Stimulated activated CD4-positive, alpha-beta T cell treated with anti-CD3 and anti-CD28 coated beads, Interleukin-1b, Interleukin-23, amount 100 ng/mL, for 1 hour (primary cell): ENCODE measurements at places on chromosomes 5 and 9.

- no peak for DNase-seq
Observed at GRCh38 chr5:68046445-68046844, 169.1 kb upstream of the PIK3R1 start.

DNA sequence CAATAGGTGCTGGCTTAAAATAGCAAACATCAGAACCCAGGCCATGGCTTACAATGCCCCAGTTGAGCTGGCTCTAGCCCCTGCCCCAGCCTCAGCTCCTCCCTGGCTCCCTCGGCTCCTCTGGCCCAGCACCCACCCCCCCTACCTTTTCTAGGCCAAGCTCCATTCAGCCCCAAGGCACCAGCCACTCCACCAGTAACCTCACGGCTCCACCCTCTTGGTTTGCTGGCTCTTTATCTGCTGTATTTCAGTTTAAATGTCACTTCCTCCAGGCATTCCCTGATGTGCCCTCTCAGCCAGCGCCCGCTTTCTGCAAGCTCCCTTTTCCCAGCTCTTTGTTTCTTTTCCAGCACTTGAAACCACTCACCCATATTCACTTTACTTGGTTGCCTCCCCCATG, 10.6 kb downstream of the C1QTNF2 start:
- DNase-seq: no peak

GRCh38 chr9:108722396-108722795, 133.4 kb downstream of the ACTL7B start:
- no peak for DNase-seq

- DNase-seq: no peak
Observed at GRCh38 chr9:98288881-98289280, 33.4 kb upstream of the TBC1D2 start.

- no peak for DNase-seq
Observed at GRCh38 chr5:150013931-150014330, 13.4 kb downstream of the HMGXB3 start.

DNA sequence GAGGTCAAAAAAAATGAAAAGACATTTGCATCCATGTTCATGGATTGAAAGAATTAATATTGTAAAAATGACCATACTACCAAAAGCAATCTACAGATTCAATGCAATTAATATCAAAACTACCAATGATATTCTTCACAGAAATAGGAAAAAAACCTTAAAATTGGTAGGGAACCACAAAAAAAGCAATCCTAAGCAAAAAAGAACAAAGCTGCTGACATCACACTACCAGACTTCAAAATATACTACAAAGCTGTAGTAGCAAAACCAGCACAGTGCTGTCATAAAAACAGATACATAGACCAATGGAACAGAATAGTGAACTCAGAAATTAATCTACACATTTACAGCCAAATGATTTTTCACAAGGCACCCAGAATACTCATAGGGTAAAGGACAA, 34.3 kb downstream of the RGMB start:
- no peak for DNase-seq

- DNase-seq: no peak
Observed at GRCh38 chr9:101362450-101362849, 22.4 kb downstream of the BAAT start.

GRCh38 chr5:68565427-68565826, 349.9 kb downstream of the PIK3R1 start:
- no peak for DNase-seq

GRCh38 chr5:37971483-37972024, 131.7 kb upstream of the GDNF start:
- no peak for DNase-seq

DNA sequence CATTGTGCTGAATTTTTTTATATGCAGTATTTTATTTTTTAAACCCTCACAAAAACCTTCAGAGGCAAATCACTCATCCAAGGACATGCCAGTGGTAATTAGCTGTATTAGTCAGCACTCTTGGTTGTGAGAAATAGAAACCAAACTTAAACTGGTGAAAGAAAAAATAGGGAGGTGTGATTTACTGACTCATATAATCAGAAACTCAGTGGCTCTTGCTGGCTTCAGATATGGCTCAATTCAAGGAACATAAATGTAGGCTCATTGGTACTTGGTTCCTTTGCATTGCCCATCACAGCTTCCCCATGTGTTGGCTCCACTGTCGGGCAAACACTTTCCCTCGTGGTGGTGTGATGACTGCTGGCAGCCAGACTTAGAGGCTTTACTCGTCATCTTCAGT, 497.2 kb downstream of the MAT2B start:
- DNase-seq: no peak

GRCh38 chr5:76715736-76716455, at the start of gene F2R:
TSS of gene F2R (plus strand) at chr5:76716126. CDS start at chr5:76716308, 182 bp downstream.
- DNase-seq: no peak

DNA sequence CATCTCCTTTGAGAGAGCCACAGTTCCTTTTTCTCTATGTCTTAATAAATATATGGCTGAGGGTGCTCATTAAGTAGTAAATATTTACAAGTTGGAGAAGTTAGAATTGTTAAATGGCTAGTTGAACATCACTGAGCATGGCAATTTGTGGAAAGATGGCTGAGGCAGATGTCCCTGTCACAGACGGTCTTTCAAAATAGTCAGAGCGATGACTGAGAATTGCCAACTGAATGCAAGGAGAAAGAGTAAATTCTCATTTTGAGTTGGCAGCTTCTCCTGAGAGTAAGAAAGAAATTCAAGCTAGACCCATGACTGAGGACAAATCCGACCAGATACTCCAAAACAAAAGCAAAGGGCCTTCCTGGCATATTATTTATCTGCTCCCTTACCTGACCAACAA, 617.9 kb downstream of the KCTD16 start:
- no peak for DNase-seq

DNA sequence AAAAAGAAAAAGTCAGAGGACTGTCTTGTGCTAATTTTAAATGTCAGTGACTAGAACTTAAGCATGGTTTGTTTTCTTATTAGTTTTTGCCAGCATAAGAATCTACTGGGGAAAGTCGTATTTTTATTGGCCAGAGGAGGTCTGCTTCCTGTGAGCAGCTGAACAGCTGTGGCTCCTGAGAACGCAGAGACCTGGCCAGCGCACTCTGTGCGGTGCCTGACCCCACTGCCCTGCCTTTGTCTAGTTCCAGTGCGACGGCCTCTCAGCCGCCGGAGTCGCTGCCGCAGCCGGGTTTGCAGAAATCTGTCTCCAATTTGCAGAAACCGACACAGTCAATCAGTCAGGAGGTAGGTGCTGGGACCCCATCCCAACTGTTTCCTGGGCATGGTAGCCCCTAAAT, 42.5 kb downstream of the PRRC2B start:
- DNase-seq: no peak

DNA sequence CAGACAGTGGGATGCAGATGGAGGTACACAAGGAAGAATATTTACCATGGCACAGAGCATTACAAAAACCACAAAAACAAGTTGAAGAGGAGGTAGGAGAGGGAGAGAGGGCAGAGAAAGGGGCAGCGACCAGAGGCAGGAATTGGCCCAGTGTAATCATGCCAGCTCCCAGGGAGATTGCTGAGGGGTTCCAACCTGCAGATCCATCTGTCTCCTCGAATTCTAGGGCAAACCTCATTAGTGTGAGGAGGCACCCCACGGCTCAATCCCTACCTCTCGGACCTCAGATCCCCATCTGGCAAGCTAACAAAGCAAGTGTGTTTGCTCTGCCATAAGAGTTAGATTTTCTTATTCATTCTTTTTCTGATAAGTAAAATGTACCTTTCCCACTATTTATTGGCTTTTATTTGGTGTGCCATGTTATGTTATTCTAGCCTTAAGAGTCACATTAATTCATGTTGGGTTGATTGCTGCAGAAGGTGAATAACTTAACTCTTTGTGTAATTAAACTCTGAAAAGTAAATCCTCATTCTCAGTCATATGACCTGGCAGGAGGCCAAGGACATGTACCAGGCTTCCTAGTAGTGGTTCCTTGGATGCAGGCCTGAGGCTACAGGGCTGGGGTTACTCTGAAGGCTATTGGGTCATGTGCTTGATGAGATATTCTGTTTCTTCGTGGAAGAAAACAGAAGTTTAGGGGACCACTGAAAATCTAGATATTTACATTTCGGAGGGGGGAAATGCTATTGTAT, 315.2 kb upstream of the ATP10B start:
- DNase-seq: no peak

DNA sequence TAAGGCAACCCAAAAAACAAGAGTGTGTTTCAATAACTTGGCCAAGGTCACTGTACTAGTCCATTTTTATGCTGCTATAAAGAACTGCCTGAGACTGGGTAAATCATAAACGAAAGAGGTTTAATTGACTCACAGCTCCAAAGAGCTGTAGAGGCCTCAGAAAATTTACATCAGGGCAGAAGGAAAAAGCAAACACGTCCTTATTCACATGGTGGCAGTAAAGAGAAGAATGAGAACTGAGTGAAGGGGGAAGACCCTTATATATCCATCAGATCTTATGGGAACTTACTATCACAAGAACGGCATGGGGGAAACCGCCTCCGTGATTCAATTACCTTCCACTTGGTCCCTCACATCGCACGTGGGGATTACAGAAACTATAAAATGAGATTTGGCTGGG, 64.3 kb upstream of the CAMK4 start:
- no peak for DNase-seq

- DNase-seq: no peak
Observed at GRCh38 chr5:153515301-153515700, 24.8 kb downstream of the GRIA1 start.

- no peak for DNase-seq
Observed at GRCh38 chr9:4774209-4774608, 18.5 kb upstream of the RCL1 start.

GRCh38 chr9:128771094-128771721, 519 bp downstream of the ZER1 start:
- no peak for DNase-seq

GRCh38 chr5:131104169-131104808, 60.8 kb downstream of the HINT1 start:
- DNase-seq: no peak

GRCh38 chr5:175550055-175550805, 71.9 kb downstream of the SFXN1 start:
- DNase-seq: no peak

DNA sequence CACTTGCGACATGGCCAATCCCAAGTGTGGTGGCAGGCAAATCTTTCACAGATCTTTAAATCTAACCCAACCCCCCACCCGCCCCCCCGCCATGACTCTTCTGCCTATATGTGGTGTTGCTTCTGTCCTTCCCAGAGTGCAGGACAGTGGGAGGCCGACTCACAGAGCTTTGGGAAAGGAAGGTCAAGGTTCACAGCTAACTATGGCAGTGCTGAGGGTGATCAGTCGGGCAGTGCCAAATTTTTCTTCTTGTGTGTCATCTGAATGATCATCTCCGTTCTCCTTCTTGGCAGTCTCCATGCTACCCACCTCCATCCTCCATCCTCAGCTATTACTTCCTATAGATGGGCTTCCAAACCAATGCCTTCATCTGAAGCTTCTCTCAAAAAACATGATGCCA, 129.0 kb upstream of the NFIB start:
- DNase-seq: no peak

DNA sequence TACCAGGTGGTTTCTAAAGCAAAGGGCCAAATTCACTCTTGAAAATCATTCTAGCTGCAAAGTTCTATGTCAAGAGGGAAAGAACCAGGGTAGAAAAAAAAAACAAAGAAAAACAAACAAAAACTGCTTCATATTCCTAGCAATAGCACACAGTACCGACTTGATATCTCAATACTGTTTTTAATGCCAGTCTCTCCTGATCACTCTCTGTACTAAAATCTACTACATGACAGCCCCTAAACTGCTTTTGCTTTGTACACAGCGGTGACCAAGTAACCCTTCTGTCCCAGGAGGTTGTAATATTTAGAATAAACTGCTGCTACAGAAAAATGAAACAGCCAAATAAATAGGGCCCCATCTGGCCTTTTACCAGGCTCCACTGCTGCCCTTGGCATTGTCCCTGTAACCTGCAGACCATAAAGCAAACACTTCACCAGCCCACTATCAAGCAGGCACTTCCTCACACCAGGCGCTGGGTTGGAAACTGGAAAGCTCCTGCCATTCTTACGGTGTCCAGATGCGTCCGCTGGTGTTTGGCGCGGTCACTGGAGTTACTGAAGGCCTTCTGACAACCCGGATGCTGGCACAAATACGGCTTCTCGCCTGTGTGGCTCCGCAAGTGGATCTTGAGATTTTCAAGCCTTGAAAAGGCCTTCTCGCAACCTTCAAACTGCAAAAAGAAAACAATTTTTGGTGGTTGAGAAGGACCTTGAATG, 363.2 kb downstream of the GLIS3 start:
- DNase-seq: no peak

- no peak for DNase-seq
Observed at GRCh38 chr5:174428895-174429294, 295.5 kb upstream of the MSX2 start.
